T-helper 17 cell (primary cell): ENCODE measurements at places on chromosomes 11 and 22.
A peak's percentile ranks its signal among the peaks of the same experiment; 100 is the strongest.

DNA sequence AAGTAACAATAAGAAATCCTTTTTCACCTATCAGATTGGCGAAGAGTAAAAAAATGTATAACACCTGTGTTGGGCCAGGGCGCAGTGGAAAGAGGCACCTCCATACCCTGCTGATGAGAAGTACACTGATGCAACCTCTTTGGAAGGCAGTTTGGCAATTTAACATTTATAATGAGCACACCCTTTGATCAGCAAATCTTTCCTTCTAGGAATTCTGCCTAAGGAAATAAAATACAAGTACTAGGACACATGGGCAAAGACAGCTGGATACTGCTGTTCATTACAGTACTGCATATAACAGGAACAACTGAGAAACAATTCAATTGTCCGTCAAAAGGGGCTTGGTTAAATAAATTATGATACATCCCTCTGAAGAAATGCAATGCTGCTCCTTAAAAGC lies 110.1 kb downstream of the RPL27A start:
- DNase-seq, result no peak

DNA sequence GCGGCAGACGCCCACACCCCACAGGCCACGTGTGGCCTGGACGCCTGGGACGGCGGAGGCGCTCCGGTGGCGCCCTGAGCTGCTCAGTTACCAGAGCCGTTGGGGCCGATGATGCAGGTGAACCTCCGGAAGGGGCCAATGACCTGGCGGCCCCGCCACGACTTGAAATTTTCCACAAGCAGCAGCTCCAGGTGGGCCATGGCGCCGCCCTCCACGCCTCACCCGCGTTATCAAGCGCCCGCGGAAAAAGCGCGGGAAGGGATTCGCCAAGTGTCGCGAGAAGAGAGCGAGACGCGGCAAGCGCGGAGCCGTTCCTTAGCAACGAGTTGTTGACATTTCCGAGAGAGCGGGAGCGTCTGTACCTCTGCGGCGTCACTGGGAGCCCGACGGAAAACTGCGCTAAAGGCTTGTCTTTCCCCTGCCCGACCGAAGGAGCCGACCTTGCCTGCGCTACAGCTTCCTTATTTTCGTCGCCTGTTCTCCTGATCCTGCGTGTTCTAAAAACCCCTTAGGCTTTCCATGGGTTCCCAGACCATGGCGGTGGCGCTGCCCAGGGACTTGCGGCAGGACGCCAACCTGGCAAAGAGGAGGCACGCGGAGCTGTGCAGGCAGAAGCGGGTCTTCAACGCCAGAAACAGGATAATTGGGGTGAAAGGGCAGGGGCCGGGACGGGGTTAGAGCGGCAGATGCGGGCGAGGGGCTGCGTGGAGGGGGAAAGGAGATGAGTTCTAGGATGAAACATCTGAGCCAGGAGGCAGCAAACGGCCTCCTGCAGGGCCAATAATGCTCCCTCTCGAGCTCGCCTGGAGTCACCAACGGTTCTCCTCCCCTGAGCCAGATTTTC lies at the start of the genes RIBC2 and SMC1B:
RIBC2 (plus strand) TSS at position 326 of the 844 bp plus-strand sequence; CDS start at position 520, 194 bp downstream.
SMC1B (minus strand) TSS at position 232 of the 844 bp plus-strand sequence; CDS start at position 200, 32 bp downstream.
- peak; percentile 70 for DNase-seq

DNA sequence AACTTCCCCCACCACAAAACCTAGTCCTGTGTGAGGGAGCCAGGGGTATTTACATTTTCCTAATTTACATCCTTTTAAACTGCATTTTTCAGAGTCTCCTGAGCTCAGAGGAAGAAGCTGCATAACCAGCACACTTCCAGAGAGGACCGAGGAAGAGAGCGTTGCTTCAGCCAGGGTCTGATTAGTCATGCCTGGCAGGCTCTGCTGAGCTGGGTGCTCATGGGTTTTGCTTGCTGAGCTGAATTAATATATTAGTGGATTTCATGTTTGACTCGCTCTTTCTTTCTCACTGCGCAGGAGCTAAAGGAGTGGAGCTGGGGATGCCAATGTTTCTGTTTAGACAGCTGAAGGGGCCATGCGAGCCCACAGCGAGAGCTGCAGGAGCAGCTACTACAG lies 539.3 kb upstream of the B3GAT1 start:
- DNase-seq, result no peak

DNA sequence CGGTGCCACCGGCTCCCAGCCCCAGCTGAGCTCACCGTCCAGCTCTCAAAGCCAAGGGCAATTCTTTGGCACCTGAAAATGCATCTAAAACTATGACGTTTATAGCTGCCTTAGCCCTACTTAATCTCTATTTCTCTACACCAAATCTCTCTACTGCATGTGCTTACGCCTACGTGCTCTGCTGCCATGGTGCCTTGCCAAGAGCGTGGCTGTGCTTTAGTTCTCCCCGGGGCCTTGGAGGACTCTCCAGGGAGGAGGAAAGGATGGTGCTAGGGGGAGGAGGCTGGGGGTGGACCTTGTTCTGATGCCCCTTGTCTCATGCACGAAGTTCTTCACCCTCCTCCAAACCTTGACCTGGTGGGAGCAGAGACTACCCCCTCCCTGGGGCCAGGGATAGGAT lies 9.0 kb upstream of the BID start:
- DNase-seq, result no peak

GRCh38 chr22:19406281-19406811 lies 25.2 kb downstream of the HIRA start:
- DNase-seq, result no peak

GRCh38 chr11:117076941-117077691 lies 21.1 kb downstream of the SIK3 start:
- no peak for DNase-seq

DNA sequence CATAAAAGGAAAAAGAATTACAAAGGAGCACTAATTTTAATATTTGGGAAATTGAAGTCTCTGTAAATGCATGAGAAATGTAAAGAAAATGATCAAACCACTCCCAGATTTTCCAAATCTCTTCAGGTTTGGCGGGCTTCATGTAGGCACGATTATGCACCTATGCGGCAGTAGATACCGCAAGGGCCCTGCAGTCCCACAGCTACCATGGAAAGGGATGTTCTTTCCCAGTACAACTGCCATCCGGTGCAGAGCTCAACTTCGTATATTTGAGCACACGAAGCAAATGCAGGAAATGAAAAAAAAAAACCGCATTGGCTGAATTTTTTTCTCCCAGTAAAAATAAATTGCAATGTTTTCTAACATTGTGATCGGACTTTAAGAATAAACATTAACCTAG lies 1.4 kb downstream of the SLC17A6 start:
- DNase-seq, result no peak

GRCh38 chr11:94924612-94925011 lies 48.7 kb downstream of the CWC15 start:
- DNase-seq, result no peak

GRCh38 chr11:125371431-125371935 lies 124.6 kb downstream of the FEZ1 start:
- no peak for DNase-seq

GRCh38 chr11:75463106-75463774 lies 30.2 kb upstream of the KLHL35 start:
- no peak for DNase-seq

GRCh38 chr11:4541071-4541470 lies 3.9 kb upstream of the OR52M1 start:
- no peak for DNase-seq

GRCh38 chr11:35923452-35923851 lies 20.4 kb upstream of the LDLRAD3 start:
- no peak for DNase-seq

GRCh38 chr22:46327691-46328465 lies 7.6 kb upstream of the TRMU start:
- no peak for DNase-seq

DNA sequence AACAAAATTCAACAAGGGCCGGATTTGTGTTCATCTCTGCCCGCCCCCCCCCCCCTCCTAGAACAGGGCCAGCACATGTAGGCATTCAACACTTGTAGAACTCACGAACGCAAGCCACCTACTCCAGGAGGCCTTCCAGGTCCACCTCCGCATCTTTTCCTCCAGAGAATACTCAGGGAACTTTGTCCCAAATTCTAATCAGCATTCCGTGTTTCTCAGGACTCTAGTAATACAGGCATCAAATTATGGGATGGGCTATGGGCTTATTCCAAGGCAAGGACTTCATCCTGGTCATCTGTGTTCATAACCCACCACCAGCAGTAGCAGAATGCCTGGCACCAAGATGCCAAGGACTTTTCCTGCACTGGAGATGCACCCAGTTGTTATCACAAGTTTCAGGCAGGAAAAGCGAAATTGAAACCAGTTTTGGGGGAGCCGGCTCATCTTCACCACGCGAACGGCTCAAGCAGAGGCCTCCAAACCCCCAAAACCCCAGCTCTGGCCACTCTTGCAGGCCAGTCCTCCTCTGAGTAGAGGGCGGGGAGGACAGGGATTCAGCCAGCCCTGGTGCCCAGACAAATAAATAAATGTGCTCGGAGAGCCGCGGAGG lies 462 bp downstream of the UBE2L6 start:
- no peak for DNase-seq

- no peak for DNase-seq
These were observed 27.4 kb upstream of the TMEM45B start for GRCh38 chr11:129788278-129788677.

DNA sequence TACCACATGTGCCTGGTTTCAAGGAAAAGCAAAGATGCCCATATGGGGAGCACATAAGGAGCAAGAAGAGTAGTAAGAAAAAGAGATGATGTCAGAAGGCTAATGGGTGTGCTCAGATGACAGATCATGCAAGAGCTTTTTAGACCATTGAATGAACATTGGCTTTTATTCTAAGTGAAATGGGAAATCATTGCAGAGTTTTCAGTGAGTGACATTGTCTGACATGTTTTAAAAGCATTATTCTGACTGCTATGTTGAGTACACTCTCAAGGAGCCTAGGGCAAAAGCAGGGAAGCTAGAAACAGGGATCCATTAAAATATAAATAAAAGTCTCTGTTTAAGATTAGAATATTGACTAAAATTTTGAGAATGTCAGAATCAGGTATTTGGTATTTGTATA lies 133.6 kb downstream of the METTL15 start:
- DNase-seq, result no peak

DNA sequence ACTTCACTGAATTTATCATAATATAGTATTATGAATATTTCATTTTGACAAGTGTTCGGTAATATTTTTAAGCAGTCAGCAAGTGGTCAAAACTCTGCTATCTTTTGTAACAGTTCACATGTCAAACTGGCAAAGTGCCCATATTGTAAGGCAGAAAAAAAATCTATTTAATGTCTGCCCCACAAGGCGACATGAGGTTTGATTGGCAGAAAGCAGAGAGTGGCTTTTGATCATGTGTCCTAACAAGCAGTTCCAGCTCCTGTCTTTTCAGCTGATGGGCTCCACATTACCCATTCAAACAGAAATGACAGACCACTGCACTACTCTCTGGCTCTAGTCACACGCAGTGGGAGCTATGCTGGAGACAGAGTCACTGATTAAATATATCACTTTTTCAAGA lies 59.0 kb downstream of the SOX6 start:
- DNase-seq, result no peak

DNA sequence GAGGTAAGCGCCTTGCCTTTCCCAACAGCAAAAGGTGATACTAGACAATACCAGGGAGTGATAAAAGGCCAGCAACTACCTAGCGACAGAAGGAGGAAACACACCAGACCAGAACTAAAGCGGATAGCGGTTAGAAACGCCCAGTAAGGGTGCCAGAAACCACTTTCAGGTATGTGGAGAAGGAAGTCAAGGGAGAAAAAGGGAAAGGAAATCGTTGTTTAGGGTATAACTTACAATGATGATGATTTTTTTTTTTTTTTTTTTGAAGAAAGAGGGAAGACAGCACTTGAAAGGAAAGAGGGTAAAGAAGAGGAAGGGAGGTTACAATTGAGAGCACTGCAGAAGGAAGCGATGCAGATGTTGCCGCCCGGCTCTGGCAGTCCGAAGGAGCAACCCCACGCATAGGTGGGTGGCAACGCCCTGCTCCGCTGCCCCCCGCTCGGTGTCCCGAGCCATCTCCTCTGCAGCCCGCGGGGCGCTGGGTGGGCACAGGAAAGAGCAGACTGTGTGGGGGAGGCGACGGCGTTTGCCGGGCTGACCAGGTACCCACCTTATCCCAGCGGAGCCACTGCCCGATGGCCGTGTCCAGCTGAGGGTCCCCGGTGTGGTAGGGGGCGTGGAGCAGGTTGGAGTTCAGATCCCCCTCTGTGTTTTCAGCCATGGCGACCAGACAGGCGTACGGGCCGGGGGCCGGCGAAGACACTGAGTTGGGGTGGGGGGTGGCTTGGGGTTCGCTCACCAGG lies 561 bp downstream of the PGM2L1 start:
- peak; percentile 20 for DNase-seq

GRCh38 chr22:50732681-50733080 lies 5.3 kb upstream of the ACR start:
- no peak for DNase-seq

DNA sequence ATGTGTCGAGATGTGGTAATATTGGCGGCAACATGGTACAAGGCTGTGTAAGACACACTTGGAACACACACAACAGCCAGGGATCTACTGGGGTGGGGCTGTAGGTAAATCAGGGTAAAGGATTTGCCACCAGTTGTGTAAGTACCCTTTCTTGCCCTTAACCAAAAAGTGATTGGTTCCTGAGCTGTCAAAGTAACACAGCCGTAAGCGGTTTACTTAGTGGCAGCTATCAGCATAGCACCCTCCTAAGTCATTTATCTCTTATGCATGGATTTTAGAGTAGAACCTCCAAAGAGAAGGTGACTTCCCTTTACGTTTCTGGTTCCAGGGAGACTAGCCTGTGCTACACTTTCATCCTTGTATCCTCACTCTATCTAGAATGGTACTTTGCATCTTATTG lies 57.2 kb downstream of the SPECC1L start:
- no peak for DNase-seq

DNA sequence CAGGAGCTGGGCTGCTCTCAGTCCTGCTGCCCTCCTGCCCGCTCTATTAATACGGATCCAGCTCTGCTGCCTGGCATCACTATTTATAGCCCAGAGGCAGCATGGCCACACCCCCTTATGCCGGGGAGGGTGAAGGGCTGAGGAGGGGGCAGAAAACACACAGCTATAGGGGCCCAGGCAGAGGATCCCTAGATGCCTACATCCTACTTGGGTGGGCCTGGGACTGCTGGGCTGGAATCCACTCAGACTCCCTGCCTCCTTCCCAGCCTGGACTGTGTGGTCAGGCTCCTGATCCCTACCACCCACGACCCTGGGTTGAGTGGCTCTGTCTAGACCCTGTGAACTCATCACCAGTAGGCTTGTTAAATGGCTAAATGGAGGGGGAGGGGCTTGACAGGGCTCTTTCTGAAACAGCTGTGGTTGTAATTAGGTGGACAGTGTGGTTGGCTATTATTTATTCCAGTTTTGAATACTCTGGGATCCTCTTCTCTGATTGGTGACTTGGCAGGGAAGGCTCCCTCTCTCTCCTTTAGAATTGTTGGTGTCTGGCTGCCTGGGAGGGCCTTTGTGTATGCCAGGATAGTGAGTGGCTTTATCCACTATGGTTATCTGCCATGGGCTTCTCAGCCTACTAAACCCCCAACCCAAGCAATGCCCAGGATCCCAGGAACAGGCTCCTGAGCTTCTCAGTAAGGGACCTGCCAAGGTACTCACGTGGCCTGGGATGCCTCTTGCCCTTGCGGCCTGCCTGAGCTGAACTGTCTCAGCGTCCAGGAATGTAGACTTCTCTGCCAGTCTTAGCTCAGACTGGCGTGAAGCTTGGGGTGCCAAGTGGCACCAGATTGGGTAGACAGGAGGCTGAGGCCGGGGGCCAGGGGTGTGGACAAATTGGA lies 15.2 kb downstream of the PHLDB1 start:
- DNase-seq, result no peak
